Adipocyte (in vitro differentiated cells): ENCODE measurements at places on chromosomes 5 and 9.

DNA sequence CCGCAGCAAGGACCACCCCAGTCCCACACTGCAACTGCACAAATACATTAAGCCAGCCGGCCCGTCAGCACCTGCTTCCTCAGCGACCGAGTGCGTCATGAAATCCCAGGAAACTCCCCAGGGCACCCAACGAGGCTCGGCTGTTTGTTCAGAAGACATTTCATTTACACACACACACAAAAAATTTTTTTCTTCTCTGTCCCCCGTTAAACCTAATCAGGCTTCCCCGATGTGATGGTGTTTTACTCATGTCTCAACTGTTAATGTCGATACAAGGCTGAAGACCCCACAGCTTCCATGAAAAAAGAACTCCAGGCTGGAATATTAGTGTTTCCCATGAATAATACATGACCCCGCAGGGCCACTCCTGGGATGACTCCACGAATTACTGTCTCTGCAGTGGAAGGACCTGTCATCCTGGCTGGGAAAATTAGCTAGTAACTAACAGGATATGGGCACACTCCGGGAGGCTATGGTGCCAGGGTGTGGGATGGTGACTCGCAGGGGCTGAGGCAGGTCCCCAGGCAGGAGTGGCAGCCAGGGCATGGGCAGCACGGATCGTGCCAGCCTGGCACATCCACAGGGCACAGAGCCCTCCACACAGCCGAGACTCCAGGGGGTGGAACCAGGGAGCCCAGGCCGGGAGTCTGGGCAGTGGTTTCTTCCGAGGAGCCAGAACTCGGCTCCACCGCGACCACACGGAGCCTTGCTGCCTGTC lies 102.4 kb downstream of the VAV2 start:
- DNase-seq: no peak

- no peak for DNase-seq
These were observed 27.7 kb upstream of the SLC25A51 start for GRCh38 chr9:37931592-37931991.

GRCh38 chr5:36944607-36945225 lies 68.1 kb downstream of the NIPBL start:
- DNase-seq: peak; percentile 93

DNA sequence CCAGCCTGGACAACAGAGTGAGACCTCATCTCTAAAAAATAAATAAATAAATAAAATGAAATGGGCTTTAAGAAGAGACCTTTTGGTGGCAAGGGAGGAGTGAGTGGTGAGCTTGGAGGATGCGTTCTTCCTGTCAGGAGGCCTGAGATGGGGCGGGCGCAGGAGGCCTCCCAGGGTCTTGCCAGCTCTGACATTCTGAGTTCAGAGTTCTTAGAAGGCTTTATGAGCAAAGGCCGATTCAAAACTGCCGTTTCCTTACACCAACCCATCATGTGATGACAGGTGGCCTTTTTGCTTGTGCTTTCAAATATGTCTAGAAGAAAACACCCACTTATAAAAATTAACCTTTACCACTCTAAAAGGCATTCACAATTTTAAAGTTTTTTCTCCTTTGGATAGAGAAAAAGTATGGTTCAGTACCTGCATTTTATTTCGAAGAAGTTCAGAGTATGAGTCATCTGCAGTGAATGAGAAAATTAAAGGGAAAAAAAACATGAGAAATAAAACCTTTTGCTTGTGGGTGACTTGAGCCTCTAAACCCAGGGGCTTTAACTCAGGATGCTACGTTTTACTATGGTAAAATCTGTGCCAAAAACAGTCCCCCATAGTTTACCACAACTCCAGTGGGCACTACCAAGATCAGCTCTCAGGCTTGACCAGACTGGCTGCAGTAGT lies 157.4 kb upstream of the OTULINL start:
- no peak for DNase-seq

GRCh38 chr9:137018761-137019559 lies 9.1 kb downstream of the ABCA2 start:
- no peak for DNase-seq
